RWPE1 (cell line): ENCODE measurements at places on chromosomes 13 and 19.

- DNase-seq: peak; percentile 17
Observed at GRCh38 chr13:110127986-110128511, 178.9 kb downstream of the COL4A1 start.

DNA sequence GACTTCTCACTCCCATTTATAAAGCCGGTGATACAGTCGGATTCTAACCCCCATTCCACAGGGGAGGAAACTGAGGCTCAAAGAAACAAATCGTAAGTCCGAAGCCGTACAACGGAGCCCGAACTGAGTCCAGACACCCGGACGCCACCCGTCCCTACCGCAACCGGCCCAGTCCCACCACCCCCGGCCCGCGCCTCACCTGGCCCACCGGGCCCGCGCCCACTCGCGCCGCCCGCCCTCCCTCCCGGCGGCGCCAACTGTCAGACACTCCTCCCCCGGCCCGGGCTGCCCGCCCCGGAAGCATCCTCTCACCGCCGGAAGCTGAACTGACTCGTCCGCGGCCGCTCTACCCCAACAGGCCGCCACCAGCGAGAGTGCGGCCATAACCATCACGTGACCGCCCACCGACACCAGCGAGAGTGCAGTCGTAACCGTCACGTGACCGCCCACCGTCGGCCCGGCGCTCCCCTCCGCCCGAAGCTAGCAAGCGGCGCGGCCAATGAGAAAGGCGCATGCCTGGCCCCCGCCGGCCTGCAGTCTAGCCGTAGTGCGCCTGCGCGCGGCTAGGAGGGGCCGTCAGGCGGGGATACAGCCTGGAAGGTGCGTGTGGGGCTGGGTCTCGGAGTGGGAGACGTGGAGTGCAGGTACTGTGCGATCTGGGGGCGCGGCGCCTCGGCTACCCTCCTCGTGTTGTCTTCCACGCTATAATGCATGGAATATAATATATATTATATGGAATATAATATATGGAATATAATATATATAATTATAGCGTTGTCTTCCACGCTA, at the start of the genes C19orf47 and PLD3:
Gene C19orf47, minus strand, starts transcription at position 273 of the 789 bp plus-strand sequence. CDS start 6,540 bp downstream, outside the sequence.
Gene PLD3, plus strand, starts transcription at position 571 of the 789 bp plus-strand sequence. CDS start 17,789 bp downstream, outside the sequence.
- DNase-seq: peak; percentile 100

- no peak for DNase-seq
Observed at GRCh38 chr19:8466018-8466417, 21.2 kb downstream of the HNRNPM start.

- no peak for DNase-seq
Observed at GRCh38 chr13:114134944-114135610, 2.7 kb upstream of the RASA3 start.

DNA sequence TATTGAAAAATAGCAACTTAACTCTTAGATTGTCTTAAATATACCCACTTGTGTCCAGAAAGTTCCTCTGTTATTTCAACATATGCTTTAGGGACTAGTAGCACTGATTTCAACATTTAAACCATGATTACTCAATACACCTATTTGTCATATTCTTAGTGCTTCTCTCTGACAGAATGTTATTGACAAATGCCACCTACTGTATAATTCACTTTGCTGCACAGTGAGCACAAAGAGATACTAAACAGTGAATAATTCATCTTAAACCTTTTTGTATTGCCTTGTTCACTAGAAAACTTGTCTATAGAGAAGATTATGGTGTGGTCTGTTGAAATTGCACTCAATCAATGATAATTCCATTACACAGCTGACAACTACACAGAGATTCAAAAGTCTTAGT, 692.6 kb downstream of the PCDH17 start:
- DNase-seq: peak; percentile 6

DNA sequence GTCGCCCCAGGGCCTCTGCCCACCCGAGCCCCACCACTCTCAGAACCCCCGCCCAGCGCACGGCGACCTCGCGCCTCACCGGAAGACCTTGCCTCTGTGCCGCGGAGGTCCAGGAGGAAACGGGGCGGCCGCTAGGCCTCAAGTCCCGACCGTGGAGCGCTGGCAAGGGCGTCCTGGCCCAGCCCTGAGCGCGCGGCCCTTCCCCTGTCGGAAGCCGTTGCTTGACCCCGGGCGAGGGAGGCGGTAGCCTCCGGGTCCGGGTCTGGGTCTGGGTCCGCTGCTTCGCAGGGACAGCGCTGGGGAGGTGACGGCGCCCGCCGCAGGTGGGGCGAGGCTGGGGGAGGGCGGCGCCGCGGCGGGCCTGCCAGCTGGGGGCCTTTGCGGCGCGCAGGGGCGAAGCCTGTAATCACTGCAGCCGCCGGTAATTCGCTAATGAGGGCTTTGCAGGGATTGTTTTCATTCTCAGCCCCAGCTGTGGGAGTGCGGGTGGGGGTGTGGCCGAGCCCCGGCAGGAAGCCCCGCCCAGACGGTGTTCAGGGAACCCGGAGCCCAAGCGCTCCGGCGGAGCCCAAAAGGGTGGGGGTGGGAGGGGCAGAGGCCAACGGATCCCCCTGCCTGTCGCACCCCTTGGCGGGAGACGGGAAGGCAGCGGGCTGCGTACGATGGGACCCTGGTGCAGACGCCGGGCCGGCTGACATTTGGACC, 8.6 kb downstream of the C19orf25 start:
- DNase-seq: peak; percentile 59

DNA sequence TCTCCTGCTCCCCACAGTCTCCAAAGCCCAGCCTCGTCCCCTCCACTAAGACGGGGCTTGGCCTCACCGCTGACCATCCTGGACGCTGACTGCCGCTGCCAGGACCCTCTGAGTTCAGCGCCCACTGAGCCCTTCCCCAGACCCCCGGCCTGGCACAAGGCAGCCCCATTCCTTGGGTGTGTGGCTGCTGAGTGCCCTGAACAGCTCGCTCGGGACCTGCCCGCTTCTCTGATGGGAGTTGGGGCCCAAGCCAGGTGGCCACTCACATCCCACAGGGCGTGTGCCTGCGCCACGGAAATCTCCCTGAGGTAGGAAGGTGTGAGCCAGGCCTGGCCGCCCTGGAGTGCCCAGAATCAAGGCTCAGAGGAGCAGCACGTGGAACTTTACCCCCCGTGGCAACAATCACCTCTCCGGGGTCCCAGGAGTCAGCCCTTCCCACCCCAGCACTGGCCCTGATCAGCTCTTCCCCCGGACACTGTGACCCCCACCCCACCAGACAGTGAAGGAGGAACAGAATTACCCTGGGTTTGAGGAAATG, 20.8 kb downstream of the C13orf46 start:
- no peak for DNase-seq

GRCh38 chr19:55635856-55636440, 4.9 kb upstream of the ZNF580 start:
- DNase-seq: no peak

GRCh38 chr19:30696514-30696913, 324.3 kb downstream of the ZNF536 start:
- DNase-seq: no peak

GRCh38 chr19:56314018-56314380, 640 bp downstream of the ZSCAN5A start:
- DNase-seq: no peak

- no peak for DNase-seq
Observed at GRCh38 chr13:23081901-23082300, 98.9 kb upstream of the SGCG start.

GRCh38 chr19:30338041-30338456, 34.1 kb upstream of the ZNF536 start:
- DNase-seq: no peak

DNA sequence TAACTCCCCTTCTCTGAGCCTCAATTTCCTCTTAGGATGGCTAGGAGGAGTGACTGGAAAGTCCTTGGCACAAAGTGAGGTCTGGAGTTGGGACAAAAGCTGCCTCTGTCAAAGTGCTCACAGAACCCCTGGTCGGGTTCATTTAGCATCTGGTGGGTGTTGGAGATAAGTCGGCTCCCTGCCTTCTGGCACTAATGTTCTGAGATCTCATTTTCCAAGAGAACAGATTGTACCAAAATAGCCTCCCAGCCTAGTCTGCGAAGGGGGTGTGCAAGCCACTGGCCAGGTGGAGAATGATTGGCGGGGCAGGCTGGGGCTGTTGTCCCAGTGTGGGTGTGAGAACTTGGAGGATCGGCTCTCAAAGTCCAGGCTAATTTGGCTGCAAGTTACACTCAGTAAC, 20.7 kb upstream of the NWD1 start:
- DNase-seq: no peak

- DNase-seq: no peak
Observed at GRCh38 chr13:99015606-99016490, 38.0 kb upstream of the DOCK9 start.

GRCh38 chr13:44573790-44574465, 2.2 kb downstream of the TSC22D1 start:
- DNase-seq: no peak

DNA sequence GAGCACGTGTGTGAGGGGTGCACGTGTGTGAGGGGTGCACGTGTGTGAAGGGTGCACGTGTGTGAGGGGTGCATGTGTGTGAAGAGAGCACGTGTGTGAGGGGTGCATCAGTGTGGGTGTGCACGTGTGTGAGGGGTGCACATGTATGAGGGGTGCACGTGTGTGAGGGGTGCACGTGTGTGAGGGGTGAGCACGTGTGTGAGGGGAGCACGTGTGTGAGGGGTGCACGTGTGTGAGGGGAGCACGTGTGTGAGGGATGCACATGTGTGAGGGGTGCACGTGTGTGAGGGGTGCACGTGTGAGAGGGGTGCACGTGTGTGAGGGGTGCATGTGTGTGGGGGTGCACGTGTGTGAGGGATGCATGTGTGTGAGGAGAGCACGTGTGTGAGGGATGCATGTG, 15.7 kb downstream of the RASA3 start:
- DNase-seq: no peak

DNA sequence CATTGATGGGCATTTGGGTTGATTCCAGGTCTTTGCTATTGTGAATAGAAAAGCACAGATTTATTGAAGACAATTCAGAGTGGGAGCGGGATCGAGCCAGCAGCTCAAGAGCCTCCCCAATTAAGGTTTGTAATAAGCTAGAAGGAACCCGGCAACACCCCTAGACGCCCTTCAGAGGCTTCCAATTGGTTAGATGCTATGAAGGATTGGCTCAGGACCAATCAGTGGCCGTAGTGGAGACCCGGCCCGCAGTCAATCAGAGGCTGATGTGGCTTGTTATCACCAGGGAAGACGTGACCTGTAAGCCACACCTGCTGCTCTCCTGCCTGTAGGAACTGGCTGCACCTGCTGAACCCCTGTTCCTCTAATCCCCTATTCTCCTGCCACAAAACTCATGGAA, 14.6 kb downstream of the SIGLEC11 start:
- DNase-seq: no peak

DNA sequence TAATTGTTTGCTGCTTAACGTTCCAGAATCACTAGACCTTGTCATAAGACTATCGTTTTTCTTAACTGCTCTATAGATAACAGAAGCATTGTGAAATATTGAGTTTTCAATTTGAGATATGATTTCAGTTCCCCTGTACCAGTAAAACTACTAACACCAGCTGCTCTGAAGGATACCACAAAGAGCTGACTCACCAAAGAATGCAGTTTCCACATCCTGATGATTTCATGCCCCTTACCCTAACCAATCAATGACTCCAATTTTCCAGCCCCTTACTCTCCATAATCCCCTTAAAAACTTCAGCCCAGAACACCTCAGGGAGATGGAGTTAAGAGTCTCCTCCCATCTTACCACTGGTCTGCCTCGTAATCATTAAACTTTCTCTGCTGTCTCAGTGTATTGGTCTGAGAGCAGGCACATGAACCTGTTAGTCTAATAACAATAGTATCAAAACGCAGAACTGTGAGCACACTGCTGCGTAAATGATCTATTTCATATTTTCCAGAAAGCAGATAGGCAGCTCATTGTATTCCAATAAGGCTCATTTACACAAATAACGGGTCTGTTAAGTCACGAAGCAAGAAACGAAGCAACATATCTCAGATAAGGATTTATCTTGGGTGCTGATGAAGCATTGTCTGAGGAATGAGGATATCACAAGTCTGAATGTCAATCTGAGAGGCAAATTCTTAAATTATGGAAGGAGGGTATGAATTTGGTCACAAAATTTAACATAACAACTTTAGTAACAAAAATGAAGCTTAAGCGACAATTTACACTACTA, 14.1 kb upstream of the CCNA1 start:
- no peak for DNase-seq

DNA sequence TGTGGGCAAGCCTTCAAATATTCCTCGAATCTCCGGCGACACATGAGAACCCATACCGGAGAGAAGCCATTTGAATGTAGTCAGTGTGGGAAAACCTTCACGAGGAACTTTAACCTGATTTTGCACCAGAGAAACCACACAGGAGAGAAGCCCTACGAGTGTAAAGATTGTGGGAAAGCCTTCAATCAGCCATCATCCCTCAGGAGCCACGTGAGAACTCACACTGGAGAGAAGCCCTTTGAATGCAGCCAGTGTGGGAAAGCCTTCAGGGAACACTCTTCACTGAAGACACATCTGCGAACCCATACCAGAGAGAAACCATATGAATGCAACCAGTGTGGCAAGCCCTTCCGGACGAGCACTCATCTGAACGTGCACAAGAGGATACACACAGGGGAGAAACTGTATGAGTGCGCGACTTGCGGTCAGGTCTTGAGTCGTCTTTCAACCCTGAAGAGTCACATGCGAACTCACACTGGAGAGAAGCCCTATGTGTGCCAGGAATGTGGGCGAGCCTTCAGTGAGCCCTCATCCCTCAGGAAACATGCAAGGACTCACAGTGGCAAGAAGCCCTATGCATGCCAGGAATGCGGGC, 28.8 kb downstream of the ZNF333 start:
- DNase-seq: no peak

- no peak for DNase-seq
Observed at GRCh38 chr19:34975056-34975455, 11.0 kb upstream of the ZNF792 start.

DNA sequence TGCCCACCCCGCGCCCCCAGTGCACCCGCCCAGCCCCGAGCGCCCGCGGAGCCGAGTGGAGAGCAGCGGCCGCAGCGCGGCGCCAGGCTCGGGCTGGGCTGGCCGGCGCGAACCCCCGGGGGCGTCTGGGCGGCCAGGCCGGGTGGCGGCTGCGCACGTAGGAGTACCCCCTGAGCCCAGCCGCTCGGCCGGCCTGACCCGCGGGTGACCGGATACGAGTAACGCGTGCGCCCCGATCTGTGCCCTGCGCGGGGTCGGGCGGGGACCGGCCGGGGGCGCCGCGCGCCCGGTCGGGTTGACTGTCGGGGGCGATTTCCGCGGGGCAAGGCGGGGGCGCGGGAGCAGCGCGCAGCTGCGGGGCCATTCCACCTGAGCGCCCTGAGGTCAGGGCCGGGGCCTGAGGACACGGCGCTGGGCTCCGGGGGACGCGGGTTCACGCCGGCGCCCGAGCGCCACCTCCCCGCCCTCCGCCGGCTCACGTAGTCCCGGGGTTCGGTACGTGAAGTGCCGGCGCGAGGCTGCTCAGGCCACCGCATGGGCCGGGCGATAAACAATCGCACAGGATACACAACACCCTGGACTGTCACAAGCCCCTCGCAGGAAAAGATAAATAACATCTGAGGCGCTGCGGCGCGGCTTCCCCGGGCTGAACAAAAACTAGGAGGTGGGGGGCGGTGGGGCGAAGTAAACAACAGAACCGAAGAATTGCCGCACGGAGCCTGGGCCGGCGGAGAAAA, 37.6 kb upstream of the FLT1 start:
- no peak for DNase-seq

DNA sequence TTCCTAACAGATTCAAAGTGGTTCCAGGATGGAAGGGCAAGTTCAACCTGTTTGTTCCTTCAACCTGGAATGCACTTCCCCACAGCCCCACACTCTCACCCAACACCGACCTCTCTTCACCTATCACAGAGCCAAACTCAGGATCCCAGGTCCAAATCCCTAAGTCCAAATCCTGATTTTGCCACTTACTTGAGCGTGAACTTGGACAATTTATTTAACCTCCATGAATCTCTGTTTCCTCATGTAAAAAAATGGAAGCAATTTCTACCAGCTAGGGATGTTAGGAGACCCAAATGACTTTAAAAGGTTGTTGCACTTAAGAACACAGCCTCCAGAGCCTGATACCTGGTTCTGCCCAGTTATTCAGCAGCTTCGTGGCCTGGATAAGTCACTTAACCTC, 5.4 kb upstream of the IGSF23 start:
- DNase-seq: no peak
